ENCODE measurements at places on chromosomes 1 and 21.

DNA sequence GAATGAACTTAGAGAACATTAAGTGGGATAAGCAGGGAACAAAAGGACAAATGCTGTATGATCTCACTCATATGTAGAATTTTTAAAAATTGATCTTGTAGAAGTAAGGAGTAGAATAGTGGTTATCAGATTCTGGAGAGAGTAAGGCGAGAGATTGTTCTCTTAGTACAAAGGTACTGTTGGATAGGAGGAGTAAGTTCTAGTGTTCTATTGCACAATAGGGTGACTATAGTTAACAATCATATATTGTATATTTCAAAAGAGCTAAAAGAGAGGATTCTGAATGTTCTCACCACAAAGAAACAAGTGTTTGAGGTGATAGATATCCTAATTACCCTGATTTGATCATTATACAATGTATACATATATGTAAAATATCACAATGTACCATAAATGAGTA, 735.9 kb downstream of the NCAM2 start:
- no peak for DNase-seq

DNA sequence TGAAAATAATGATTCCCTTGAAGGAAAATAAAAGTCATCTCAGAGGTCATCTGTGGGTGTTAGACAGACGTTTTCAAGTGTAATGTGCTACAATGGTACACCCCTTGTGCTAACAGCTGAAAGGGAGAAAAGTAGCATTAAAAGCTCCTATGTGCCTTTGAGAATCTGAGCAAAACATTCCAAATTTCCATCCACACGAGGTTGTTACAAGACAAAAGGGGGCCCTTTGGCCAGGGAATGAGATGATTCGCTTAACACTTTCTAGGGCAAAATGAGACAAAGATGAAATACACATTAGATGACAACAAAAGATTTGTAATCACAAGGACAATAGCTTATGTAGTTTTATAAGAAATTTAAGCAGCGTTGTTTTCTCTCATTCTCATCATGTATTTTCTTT, 303.6 kb downstream of the LMX1A start:
- DNase-seq, result no peak

- DNase-seq, result no peak
Measured at GRCh38 chr1:14350197-14350596, 248.3 kb upstream of the KAZN start.

- DNase-seq, result no peak
Measured at GRCh38 chr1:39608921-39609320, 30.5 kb downstream of the HEYL start.

DNA sequence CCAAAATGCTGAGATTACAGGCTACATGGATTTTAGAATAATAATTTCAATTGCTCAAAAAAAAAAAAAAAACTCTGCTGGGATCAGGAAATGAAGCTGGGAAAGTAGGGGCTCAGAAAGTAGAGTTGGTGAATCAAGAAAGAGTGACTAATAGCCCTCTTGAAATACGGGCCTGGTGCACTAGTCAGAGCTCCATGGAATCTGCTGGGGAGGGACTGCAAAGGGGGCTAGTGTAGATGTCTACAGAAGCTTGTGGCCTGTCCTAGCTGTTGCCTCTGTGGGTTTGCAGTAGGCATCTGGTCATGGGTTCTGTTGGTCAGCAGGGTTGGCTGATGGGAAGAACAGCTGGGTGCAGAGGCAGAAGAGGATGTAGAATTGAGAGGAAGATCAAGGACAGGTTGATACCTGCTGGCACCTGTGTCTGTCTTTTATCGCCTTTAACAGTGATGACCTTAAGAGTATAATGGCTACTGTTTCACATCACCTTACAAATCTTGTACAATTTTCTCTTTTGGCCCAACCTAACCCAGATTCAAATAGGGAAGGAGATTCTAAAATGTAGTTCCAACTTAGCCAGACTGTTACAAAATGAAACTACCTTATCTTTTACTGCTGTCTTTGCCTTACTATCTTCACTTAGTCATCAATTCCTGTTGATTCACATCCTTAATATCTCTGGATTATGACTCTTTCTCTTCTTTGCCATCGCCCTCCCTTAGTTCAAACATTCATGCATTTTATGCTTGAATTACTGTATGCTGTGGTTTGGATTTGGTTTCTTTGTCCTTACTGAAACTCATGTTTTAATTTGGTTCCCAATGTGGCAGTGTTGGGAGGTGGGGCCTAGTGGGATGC, 126.2 kb downstream of the GIPC2 start:
- no peak for DNase-seq

DNA sequence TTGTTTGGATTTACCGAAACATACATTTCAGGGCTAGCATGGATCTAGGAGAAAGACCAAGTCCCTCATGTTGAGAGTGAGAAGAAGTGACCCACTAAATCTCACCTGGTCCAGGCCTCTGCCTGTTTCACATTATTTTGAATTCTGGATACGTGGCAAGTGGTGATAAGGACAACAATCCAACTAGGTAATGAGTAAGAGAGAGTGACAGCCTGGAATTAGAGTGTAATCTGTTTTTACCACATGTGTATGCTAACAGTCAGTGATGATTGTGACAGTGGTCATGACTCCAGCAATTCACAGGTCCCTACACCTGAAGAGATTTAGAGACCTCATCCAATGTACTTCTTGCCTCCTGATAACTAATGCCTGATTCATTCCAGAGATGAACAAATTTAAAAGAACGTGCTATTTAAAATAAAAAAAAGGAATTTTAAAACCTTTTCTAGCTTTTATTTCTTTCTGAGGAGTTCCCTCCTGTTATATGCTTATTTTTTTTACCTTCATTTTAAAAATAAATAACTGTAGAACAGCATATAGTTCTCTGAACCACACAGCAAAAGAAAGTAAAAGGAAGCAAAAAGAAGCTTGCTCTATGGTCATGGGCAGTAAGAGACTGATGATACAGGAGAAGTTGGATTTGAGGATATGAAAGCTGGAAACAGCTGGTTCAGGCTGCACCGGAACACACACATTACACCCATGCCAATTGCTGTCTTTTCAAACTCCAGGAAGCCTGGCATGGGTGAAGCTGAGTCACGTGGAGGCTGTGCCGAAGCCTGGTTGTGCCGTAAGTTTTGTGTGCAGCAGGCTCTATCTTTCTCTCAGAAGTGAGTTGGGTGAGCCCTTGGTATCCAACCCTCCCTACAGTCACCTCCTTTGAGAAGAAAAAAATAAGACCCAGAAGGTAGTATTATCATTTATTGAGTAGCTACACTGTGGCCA, 14.7 kb downstream of the C1orf116 start:
- no peak for DNase-seq

DNA sequence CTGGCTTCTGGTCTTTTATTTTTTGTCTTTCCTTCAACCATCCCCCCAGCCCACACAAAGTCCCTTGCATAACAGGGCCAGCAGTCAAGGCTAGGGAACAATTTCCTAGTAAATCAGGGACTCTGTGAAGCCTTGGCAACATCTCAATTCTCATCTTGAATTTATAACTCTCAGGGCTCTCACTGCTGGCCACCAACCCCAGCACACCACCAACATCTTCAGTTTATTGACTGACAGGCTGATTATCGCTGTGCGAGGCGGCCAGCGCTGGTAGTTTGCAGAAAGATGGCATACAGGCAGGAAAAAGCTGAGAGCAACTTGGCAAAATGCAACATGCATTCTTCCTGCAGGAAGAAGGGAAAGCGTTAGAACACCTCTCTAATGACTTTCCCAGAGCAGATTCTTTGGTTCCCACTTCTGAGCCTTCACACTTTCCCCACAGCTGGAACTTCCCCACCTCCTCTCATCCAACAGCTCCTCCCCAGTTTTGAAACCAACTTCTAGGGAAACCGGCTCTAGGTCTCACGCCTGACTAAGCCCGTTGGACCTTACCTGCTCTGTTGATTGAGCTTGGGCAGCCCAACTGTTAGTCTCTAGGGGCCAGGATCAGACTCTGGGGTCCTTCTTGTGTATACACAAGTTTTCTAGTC, 26.3 kb upstream of the CSF1 start:
- DNase-seq, result no peak

DNA sequence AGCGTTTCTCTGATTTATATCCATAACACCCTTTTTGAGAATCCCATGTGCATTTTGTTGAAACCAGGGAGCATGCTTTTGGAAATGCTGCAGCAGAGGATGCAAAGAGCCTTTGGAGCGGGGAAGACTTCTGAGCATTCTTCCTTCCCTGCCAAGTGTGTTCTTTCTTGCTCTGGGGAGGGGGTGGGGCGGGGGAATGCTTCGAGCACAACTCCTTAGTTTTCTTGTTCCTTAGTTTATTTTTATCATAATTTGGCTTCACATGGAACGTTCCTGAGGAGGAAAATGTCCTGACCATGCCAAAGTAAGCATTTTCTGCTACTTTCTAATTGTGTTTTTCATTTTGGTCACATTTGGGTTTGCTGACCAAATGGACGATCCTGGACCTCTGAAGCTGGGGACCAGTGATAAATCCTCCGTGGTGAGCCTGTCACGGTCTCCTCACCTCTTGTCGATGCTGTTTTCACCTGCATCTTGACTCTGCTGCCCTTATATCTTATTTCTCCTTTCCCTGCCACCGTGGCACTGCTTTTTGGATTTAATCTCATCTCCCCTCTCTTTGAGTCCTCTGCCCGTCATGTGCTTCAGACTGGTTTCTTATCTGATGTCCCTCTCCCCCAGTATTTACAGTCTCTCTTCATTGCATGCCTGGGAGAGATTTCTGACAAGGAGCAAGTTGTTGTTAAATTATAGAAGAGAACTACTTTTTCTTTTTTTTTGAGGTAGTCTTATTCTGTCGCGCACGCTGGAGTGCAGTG, 2.4 kb downstream of the CTPS1 start:
- DNase-seq, result no peak

DNA sequence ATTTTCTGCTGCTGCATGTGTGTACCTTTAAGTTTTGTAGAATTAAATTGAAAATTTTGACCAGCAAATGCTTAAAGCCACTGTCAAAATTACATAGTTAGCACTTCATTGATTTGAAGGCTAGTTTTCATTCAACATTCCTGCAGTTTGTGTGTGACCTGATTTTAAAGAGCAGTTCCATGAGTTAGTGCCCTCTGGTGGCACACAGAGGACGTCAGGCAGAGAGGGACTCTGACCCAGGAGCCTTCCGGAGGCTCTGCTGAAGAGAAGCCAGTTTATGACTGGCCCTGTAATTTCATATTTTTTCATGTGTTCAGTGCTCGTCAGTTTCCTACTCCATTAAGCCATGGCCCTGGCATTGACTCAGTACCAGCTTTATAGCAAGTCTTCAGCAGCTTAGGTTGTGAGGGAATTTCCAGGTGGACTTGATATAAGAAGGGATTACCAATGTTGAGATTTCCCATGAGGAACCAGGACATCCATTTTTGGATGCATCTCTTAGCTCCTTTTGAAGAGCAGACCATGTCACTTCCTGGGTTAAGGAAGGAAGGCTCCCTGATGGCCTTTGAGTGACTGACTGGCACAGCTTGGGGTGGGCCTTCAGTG, 104.7 kb downstream of the CAMTA1 start:
- peak; percentile 6 for DNase-seq

DNA sequence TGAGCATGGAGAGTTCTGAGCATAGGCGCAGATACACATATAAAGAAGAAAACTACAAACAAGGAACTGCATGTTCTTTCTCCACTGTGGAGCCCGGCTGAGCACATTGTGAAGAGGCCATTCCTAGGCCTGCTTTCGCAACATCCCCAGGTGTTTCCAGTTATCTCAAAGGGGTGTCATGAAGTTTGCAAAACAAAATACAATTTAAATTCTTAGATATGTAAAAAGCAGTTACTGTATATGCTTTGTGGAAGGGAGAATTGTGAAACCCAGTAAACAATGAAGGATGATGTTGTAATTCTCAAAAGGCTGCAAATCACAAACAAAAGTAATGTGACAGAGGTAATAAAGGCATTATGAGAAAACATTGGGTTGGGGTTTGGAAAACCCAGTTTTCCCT, 98.6 kb upstream of the ZNF644 start:
- no peak for DNase-seq

DNA sequence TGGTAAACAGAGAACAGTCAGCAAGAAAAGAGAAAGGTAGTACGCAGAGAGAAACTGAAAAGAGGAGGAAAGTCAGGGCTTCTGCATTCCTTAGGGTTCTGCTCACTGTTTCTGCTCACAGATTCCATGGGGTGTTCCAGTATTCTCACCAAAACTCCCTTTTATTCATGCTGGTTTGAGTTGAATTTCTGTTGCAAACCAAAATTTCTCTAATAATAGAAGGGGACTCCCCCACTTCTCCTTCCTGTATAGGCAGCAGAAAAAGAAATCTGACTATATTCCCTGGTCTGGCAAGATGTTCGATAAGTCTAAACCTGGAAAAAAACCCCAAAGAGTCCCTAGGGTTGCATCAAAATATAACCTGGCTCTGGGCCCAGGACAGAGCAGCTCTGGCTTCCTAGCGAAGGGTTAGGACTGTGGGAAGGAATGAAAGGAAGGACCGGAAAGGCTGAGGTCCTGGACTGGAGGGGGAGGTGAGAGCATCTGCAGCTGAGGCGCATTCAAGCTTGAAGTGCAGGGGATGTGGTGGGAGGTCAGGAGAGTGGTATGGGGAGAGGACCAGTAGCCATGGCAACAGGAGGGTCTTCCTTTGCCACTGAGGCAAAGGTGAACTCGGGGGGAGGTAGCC, 18.8 kb upstream of the RGS16 start:
- DNase-seq, result no peak

DNA sequence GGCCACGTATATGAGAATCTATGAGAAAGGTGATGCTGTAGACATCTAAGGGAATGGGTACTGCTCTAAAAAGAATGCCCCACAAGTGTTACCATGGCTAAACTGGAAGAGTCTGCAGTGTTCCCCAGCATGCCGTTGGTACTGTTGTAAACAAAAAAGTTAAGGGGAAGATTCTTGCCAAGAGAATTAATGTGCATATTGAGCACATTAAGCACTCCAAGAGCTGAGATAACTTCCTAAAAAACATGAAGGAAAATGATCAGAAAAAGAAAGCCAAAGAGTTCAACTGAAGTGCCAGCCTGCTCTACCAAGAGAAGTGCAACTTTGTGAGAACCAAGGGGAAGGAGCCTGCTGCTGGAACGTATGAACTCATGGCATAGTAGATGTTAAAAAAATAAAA, 40.8 kb downstream of the PLPP3 start:
- DNase-seq, result no peak

DNA sequence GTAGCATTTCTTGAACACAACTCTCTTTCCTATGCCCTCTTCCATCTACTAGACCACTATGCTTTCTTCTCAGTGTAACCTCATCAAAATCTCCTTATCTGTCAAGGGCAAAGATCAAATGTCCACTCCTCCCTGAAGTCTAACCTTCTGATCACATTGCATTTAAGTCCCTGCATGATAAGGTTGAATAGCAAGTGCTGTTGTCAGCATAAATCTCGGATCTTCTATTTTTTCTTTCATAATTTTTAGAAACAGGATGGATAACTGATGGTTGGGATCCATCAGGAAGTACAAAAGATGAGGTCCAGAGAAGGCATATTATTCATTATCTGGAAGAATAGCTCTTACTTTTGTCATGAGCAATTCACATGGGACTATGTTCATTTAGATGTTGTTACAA, 41.0 kb downstream of the KCNT2 start:
- DNase-seq, result no peak

- DNase-seq, result no peak
Measured at GRCh38 chr1:234435620-234436019, 43.4 kb downstream of the TARBP1 start.

DNA sequence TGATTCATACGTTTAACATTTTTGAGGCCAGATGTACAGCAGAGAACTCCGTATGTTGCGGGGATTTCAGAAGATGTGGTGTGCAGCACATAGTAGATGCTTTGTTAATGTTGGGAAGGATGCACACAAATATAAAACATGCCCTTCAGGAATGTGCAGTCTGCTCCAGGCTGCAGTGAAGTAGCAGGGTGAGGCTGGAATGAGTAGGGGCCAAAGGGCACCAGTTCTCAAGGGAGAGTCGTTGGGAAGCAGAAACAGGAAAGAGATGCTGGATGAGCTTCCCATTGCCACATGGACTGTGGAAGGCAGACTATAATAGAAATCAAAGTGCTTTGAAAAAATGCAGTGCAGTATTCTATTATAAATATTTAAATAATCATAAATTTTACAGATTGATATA, 126.9 kb downstream of the NOS1AP start:
- no peak for DNase-seq
